ENCODE measurements at places on chromosomes 2 and 18.

GRCh38 chr2:95314598-95314963 is 17.4 kb downstream of the KCNIP3 start:
- DNase-seq: no peak

DNA sequence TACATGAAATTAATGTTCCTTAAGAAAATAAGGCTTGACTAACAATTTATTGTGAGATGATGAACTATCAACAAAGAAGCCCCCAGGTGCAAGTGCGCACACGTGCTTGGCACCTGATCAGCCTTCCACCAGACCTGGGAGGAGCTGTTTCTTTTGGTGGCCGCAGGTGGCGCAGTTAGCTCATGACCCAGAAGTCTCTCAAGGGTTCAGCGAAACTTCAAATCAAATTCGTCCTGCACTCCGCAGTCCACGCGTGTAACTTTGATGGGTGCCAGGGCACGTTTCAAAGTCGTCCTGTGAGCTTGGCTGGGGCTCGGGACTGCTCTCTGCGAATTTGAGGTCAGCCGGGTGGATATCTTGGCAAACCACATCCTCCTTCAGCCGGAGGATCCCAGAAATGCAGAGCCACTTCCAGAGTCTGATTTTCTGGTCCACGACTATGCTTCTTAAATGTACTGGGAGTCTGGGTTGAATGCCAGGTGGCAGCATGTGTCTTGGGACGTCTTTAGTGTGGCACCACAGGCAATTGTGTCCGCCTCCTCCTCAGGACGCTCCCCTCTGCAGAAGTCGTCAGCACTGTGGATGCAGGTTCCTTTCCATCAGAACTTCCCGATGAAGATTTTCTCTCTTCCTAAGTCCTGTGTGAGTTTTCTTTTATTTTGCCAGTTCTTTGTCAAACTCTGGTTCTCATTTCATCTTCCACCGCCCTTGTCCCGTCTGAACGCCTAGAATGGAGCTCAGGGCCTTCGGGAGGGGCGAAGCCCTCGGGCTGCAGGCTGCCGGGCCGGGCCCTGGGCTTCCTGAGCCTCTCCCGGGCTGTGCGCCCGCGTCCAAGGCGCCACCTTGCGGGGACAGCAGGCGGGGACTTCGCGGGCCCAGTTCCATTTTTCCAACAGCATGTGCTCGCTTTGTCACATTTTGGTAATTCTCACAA is 61.3 kb upstream of the RAPGEF4 start:
- no peak for DNase-seq

- DNase-seq: no peak
Measured at GRCh38 chr18:78293940-78294541, 685.6 kb upstream of the SALL3 start.

DNA sequence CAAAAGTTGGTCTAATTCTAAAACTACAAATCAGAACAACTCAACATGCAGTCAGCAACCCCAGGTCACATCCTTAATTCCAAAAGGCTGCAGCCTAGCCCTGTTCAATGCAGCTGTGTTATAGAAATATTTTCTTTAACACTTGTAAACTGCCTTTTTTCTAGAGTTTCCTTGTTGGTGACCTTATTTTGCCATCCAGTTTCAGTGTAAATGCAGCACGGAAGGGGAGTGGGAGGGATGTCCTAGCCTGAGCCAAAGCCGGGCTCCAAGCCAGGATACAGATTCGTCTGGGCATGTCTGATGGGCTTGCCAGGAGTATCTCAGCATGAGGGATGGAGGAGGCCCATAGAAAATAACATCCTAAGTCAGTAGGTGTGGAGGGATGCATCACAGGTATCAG is 17.7 kb upstream of the SP3 start:
- no peak for DNase-seq

DNA sequence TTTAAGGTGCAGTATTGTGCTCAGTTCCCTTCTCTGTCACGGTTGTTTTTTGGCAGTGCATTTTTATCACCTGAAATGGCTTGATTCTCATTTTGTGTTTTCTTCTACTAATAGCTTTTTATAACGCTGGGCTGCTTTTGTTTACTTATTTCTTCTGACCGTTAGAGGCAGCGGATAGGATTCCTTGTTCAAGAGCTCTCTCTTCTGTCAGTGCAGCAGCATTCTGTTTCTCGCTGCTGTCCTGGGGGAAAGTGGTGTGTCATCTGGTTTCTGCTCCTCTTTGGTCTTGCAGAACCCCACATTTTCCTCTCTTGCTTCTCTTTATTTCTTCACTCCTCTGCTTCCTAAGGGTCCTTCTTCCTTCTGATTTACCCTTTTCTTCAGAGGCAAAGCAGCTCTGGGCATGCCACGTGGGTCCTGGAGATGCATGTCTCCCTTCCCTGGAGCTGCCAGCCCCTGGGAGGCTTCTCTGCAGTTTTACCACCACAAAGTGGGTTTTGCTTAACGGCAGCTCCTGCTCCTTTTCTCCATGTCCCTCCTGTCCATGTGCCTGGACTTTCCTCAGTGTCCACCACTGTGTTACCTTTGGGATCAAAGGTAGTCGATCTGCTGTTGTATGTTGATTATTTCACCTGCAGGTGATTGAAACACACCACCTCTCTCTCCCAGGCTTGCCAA is 47.3 kb upstream of the SNTG2 start:
- DNase-seq: no peak

GRCh38 chr18:35999925-36000324 is 27.4 kb downstream of the RMP24 start:
- no peak for DNase-seq

Data from cortex of kidney (tissue), 1 donor.